ENCODE measurements at places on chromosomes 2 and 18.

- DNase-seq = no peak
Observed at GRCh38 chr2:12778369-12778768, 61.6 kb downstream of the TRIB2 start.

DNA sequence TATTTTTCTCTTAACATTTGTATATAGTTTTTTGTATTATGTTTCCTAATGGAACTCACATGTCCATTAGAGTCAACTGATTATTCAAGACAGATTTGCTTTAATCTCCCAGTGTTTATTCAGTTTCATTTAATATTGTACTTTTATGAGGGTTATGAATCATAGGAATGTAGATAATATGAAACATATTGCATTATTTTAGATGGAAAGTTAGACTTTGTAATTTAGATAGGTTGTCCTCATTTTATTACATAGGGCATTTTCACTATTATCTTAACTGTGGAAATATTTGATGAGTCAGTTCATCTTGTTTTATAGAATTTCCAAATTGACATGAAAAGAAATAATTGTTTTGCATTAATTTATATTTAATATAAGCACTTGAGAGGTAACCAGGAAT lies 240.8 kb downstream of the PLCL1 start:
- no peak for DNase-seq

DNA sequence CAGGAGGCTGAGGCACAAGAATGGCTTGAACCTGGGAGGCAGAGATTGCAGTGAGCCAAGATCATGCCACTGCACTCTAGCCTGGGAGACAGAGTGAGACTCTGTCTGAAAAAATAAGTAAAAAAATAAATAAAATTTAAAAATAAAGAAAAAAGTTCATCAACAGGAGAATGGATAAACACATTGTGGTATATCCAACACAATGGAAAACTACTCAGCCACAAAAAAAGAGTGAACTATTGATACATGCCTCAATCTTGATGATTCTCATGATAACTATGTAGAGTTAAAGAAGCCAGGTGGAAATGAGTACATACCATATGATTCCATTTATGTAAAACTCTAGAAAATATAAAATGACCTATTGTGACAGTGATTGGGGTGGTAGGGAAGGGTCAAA lies 124.3 kb upstream of the AQP4 start:
- no peak for DNase-seq

GRCh38 chr2:100809506-100809905 lies 10.4 kb upstream of the NPAS2 start:
- DNase-seq = no peak

- no peak for DNase-seq
Observed at GRCh38 chr2:104447831-104448434, 406.0 kb upstream of the POU3F3 start.

DNA sequence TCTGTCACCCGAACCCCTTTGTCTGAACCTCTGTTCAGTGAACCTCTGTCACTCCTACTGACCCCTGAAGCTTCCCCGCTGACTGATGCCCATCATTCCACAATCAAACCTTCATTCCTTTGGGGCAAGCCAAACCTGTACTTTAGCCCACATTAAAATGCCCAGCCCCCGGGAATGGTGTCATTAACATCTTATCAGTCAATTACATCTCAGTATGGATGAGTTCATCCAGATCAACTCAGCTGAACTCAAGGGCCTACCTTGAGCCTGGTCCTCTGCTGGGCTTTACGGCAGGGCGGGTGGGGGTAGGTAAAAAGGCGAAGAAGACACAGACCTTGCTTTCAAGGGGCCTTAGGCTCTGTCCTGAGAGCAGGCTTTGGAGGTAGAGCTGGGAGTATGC lies 154.4 kb upstream of the SMAD2 start:
- DNase-seq = no peak

GRCh38 chr2:194564422-194564821 lies 1092.6 kb upstream of the SLC39A10 start:
- no peak for DNase-seq

DNA sequence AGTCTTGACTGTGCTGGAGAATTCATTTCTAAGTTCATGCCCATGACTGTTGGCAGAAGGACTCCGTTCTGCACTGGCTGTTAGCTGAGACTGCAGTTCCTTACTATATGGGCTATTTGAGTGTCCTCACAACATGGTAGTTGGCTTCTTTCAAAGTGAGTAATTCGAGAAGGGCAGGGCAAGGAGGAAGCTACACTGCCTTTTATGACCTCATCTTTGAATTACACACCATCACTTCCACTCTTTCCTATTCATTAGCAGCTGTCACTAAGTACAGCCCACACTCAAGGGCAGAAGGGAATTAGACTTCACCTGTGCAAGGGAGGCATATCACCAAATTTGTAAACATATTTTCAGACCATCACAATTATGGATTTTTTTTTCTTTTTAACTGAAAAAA lies 55.9 kb upstream of the EPAS1 start:
- DNase-seq = no peak

GRCh38 chr2:3160751-3161330 lies 216.8 kb downstream of the EIPR1 start:
- no peak for DNase-seq

GRCh38 chr2:2707206-2707991 lies 376.3 kb upstream of the MYT1L start:
- DNase-seq = no peak

GRCh38 chr2:54952425-54952824 lies 97.8 kb downstream of the RTN4 start:
- no peak for DNase-seq

GRCh38 chr2:46334389-46335271 lies 37.4 kb downstream of the EPAS1 start:
- DNase-seq = no peak

GRCh38 chr2:217947383-217948350 lies 55.1 kb downstream of the TNS1 start:
- no peak for DNase-seq

DNA sequence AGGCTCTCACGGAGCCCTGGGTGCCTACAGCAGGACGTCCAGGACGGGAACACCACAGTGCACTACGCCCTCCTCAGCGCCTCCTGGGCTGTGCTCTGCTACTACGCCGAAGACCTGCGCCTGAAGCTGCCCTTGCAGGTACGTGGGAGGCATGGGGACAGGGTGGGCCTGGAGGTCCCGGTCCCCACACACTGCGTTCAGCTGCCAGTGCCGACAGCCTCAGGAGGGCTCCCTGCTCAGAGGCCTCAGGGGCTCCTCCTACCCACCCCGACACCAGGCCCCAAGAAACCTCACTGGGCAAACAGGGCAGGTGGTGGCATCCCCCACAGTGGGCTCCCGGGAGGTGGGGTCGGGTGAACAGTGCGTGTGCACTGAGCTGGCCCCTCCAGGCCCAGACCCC lies 10.8 kb downstream of the ANO7 start:
- no peak for DNase-seq

DNA sequence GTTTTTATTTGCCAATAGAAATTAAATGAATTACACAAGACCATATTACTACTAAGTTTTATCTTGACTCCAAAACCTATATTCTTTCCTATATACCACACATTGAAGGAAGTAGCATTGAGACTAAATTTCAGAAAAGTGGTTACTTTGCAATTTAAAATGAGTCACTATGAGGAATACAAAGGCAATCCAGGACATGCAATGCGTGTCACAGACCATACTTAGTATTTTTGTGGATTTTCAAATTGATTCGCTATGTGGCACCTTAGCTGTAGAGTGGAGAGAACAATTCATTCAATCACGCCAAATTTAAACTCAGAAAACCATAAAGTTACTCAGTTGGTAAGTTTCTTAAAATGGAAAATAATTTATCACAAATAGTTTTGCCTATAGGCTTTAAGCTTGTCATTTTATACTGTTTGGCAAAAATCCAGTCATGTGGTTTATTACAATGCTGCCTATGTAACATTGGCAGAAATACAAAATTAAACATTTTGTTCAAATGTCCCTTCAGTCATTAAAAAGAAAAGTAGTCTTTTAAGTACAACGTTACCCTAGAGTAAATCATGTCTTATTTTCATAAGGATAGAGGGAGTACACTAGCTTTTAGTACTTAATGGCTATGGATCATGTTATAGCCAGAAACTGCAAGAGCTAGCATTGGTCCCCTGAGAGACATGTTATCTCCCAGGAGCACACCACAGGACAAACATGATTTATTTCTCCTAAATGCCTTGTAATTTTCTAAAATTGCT lies 222.8 kb upstream of the CDH7 start:
- no peak for DNase-seq

DNA sequence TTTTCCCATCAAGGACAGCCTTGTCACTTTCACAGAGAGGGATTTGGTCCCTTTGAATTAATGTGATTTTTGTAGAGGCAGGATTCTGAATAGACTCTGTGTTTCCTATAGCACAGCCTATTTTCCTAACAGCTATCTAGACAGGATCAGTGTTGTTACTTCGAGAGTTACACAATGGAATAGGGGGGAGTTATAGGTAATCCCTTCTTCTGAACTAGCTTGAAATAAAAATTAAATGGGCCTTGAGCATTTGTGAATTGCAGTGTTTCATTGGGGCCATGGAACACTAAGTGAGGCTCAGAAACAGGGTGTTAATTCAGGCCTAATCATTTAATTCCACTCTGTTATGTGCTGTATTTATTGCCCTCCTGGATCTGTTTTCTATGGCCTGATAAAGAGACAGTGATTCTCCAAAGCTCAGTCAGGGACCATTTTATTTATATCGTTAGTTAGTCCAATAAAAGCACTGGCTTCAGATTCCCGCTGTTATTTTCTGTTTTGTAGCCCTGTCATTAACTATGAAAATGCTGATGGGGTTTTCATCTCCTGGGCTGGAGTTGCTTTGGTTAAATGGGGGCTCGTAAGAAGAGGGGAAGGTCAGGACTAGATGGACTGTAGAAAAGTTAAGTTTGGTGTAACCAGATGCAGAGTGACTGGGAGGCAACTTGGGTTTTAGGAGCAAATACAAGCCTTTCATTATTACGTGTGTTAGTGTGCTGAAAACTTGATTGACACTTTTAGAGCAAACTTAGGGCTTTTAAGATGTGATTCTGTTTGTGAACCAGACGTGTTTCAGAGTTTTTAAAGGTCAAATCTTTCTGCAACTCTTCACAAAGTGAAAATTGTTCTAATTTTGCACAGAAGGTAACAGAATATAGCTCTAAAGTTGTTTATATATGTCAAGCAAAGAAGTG lies 461.0 kb upstream of the HNRNPA3 start:
- no peak for DNase-seq

DNA sequence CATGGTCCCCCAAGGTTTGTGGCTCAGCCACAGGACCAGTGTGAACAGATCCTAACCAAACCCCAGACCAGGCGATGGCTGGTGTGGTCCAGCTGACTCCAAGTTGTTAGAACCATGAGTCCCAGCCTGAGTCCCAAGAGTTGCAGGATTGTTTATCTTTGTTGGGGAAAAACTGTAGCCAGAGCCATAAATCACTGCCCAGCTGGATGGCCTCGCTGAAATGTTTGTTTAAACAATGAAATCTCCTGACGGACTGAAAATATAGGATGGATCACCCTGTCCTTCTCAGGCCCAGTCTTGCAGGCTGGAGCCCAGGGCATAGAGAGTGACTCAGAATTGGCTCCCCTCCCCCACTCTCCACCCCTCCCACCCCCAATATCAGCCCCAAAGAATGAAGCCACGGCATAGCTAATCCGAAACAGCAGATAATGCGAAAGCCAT lies 36.4 kb downstream of the PKDCC start:
- DNase-seq = no peak

DNA sequence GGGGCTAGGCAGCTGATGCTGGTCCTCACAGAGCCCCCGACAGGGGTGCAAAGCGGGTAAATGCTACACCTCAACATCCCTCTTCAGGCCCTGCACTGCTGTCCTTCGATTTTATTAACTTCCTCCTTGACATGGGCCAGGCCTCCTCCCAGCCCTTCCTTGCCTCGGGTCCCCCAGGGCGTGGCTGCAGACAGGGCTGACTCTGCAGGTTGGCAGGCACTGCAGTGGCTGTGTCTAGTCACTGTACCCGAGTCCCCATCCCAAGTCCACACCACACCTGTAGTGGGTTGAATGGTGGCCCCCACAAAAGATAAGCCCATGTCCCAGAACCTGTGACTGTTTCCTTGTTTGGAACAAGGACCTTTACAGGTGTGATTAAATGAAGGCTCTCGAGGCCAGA lies 140.2 kb downstream of the TWIST2 start:
- DNase-seq = no peak

DNA sequence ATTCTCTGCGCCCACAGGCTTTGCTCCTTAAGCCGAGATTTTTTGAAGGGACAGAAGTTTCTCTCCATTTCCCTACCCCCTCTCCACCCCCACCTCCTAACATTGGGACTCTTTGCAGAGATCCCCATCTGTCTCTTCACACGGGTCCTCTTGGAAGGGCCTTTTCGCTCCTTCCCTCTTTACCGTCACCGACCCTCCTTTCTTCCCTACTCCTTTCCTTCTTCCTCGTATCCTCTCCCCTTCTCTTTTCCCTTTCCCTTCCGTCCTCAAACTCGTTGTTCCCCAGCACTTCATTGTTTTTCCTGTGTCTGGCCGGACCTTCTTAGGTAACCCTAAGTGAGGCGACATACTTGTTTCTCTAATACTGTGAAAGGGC lies 660 bp downstream of the COPS7B start:
- no peak for DNase-seq

- no peak for DNase-seq
Observed at GRCh38 chr2:3168230-3168891, 209.3 kb downstream of the EIPR1 start.

DNA sequence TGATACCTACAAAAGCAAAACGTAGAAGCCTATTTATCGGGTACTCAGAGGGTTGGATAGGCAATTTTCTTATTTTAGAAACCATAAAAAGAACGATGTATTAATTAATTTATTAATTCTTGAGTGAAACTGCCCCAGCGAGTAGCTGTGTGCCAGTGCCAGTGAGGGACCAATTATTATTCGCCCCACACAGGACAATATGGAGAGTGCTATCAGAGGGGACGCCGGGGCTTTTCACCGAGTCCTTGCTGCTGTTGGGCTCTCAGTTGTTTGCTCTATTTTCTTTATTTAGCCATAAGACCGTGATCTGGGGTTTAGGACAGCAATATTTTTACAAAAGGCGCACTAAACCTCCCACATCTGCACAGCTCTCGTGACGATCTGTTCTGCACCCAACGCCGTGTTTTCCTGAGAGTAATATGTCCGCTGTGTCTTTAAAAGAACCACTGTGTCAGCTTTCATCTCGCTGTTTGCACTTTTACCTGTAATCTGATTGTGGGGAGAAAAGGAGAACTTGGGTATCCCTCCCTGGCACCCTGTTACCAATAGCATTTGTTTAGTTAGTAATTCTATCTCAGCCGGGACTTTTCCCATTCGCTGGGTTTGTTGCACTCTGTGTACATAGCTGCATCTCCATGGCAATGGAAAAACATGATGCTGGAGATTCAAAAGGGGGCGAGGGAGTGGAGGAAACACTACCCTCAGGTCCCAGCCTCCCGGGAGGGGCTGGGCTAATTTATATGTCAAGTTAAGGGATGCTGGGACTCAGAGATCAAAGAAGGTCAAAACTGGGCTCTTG lies 30.1 kb upstream of the ZNF516 start:
- DNase-seq = no peak

GRCh38 chr18:10239991-10240634 lies 214.3 kb upstream of the APCDD1 start:
- no peak for DNase-seq
